ENCODE measurements at places on chromosomes 3 and 15.
A peak's percentile ranks its signal among the peaks of the same experiment; 100 is the strongest.

GRCh38 chr3:126474498-126475412 lies 936 bp downstream of the ZXDC start:
- DNase-seq = peak; percentile 30

GRCh38 chr15:31297575-31298456 lies 28.8 kb upstream of the KLF13 start:
- DNase-seq = no peak

DNA sequence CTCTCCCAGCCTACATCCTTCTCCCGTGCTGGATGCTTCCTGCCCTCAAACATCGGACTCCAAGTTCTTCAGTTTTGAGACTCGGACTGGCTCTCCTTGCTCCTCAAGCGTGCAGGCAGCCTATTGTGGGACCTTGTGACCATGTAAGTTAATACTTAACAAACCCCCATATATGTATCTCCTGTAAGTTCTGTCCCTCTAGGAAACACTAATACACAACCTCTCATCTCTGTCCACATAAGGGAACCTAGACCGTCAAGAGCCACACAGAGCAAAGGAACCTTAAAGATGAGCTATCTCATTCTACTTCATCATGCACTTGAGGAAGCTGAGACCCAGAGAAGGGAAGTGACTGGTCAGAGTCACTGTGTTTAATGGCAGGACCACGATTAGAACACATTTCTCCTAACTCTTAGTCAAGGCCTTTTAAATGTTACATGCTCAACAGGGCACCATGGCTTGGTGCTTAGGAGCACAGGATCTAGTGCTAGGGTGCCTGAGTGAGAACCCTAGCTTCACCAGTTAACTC lies 50.3 kb downstream of the NPTN start:
- DNase-seq = no peak

DNA sequence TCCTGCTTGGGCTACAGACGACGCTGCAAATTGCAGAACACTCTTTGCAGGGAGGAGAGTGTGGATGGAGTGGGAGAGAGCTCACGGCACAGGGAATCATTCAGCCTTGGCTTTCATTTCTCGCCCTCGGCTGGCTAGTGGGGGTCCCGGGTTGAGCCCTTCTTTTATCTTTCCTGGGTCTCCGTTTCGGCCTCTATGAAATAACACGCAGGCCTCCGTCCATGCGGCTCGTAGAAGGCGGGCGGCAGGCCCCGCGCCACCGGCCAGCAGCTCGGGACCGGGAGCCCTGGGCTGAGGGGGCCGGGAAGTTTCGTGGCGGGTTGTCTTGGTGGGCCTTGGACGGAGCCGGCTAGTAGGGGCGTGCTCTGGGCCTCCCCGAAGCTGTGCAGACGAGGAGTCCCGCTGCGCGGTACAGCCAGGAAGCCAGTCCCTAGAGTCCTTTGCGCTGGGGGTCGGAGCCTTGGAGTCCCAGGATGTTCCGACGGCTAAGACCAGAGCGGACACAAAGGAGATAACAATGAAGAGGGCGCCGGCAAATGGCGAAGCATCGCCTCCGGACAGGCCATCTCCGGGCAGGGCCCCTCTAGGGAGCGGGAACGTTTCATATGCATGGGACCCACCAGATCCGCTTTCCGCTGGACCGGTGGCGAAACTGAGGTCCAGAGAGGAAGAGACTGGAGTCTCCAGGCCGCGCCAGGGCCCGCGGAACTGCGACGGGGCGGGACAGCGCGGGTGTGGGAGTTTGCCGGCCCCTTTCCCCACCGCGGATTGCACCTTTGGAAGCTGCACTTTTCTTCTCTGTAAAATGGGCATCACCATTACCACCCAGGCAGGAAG lies 4.3 kb downstream of the RNU6-1 start:
- DNase-seq = no peak

- DNase-seq = no peak
Observed at GRCh38 chr3:45756055-45756454, 40.3 kb downstream of the SLC6A20 start.

- peak; percentile 34 for DNase-seq
Observed at GRCh38 chr15:99105514-99106341, 848 bp downstream of the SYNM start.

GRCh38 chr15:64530472-64530871 lies 70.1 kb downstream of the ZNF609 start:
- no peak for DNase-seq

GRCh38 chr3:118110211-118110610 lies 924.4 kb downstream of the IGSF11 start:
- DNase-seq = no peak

DNA sequence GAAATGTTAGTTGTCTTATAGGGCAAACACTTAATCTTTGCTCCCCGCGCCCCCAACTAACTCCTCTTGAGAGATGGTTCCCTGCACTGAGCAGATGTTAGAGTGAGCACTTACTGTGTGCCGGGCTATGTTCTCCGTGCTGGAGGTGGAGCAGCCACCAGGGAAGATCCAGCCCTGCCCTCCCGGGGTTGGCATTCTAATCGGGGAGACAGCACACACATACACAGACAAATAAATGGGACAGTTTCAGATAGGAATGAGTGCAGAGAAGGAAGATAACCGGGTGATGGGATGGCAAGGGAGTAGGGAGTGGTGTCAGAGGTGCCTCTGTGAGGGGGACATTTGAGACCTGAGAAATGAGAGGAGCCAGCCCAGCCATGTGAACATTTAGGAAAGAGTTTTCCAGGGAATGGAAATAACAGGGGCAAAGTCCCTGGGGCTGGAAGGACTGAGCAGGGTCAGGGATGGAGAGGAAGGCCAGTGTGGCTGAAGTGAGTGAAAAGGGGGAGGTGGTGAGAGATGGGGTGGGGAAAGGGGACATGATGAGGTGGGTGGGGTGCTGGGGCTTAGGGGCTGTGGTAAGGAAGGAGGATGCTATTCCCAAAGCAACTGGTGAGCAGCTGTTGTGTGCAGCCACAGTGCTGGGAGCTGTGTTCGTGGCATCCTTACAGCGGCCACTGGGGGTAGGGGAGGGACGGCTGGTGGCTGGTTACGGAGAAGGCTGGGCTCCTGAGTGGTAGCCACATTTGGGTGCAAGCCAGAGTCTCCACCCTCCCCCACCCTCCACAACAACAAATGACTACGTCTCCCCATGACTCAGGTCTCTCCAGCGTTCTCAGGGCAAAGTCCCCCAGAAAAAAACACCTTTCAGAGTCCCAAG lies 15.4 kb upstream of the FGD5 start:
- DNase-seq = no peak

- DNase-seq = peak; percentile 45
Observed at GRCh38 chr15:62254137-62254934, 89.3 kb upstream of the C2CD4B start.

DNA sequence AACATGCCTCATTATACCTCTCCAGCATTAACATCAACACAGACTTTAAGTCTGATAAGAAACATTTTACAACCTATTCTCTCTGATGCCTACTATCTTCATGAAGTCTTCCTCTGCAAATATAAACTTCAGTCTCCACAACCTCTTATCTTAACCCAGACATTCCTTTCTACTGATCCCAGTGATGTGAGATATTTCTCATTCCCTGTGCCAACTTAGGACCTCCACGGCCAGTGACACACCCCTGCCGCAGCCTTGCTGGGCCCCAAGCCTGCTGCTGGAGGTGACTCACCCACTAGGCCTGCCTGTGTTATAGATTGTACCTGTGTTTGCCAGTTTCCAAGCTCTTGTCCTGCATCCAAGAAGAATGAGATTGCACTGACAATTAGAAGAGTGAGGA lies 734.5 kb upstream of the CADM2 start:
- no peak for DNase-seq

- no peak for DNase-seq
Observed at GRCh38 chr3:44530911-44531310, 24.1 kb upstream of the ZKSCAN7 start.

DNA sequence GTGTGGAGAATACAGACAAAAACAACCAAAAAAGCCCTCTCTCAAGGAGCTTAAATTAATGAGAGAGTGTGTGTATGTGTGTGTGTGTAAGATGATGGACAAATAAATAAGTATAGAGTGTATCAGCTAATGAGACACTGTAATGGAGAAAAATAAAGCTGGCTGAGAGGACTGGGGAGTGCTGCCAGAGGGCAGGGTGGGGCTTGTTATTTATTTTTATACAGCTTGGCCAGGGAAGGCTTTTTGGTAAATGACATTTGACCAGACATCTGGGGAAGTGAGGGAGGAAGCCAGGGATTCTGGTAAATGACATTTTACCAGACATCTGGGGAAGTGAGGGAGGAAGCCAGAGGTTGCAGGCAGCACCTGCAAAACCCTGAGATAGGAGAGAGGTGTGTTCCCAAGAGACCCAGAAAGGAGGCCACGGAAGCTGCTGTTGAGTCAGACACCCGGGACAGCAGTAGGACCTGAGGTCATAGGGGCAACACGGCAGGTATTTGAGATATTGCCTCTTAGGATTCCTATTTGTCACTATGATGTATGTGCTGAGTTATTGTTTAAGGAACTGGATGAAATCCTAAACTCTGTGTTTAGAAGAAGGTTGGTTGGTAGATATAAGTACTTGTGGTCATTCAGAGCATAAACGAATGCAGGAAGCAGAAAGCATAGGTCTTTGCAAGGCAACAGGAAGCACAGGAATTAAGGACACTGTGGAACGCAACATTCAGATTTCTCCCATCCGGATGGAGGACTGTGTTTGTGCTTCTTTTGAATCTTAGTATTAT lies 2.7 kb downstream of the SV2B start:
- no peak for DNase-seq

DNA sequence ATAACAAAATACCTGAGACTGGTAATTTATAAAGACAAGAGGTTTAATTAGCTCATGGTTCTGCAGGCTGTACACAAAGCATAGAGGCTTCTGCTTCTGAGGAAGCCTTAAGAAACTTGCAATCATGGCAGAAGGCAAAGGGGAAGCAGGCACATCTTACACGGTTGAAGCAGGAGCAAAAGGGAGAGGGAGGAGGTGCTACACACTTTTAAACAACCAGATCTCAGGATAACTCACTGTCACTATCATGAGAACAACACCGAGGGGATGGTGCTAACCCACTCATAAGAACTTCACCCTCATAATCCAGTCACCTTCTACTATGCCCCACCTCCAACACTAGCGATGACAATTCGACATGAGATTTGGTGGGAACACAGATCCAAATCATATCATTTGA lies 54.4 kb downstream of the ATP8B4 start:
- no peak for DNase-seq
